Iris pigment epithelial cell (primary cell): ENCODE measurements at places on chromosomes 3 and 15.

DNA sequence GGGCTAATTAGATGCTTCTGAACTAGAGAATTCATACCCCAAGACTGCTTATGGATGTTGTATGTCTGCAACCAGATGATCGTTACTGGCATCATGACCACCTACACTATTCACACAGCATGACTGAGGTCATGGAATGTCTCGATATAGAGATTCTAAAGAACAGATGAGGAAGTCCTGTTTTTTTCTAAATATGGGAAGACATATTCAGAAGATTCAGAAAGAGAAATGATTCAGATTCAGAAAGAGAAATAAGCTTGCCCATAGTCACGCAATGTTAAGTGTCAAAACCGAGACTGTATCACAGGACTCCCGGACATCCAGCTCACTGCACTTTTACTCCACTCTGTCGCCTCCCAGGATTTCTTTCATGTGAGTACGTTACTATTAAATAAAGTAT lies 136.2 kb downstream of the TPRG1 start:
- no peak for DNase-seq

DNA sequence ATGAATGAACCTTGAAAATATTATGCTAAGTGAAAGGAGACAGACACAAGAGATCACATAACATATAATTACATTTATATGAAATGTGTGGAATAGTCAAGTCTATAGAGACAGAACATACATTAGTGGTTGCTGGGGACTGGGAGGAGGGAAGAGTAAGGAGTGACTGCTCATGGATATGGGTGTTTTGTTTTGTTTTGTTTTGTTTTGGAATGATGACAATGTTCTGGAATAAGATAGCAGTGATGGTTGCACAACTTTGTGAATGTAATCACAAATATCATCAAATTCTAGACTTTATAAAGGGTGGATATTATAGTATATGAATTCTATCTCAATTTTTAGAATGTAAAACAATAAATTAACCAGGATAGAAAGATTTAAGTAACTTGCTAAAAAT lies 57.4 kb upstream of the PHLDB2 start:
- DNase-seq = peak; percentile 52

GRCh38 chr15:80789796-80790195 lies 10.6 kb downstream of the CEMIP start:
- no peak for DNase-seq

GRCh38 chr3:113531826-113532697 lies at the start of gene SIDT1:
Gene SIDT1, plus strand, starts transcription at chr3:113532555. Its CDS starts 467 bp downstream, at chr3:113533022.
- peak; percentile 20 for DNase-seq

DNA sequence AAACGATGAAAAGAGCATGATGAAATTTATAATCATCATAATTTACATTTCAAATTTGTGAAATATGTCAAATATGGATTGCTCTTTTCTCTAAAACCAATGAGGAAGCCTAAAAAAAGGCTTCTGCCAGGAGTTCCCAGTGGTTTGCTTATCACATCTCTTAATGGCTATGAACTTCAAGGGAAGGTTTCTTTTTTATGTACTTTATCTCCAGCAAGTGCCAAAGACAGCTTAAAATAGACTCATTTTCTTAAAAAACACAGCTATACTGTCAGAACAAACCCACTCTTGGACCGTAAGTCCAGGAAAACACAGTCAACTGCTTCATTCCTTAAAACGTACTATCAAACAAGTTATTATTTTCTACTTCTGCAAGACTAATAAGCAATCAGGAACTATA lies 80.2 kb downstream of the DLG1 start:
- DNase-seq = no peak

DNA sequence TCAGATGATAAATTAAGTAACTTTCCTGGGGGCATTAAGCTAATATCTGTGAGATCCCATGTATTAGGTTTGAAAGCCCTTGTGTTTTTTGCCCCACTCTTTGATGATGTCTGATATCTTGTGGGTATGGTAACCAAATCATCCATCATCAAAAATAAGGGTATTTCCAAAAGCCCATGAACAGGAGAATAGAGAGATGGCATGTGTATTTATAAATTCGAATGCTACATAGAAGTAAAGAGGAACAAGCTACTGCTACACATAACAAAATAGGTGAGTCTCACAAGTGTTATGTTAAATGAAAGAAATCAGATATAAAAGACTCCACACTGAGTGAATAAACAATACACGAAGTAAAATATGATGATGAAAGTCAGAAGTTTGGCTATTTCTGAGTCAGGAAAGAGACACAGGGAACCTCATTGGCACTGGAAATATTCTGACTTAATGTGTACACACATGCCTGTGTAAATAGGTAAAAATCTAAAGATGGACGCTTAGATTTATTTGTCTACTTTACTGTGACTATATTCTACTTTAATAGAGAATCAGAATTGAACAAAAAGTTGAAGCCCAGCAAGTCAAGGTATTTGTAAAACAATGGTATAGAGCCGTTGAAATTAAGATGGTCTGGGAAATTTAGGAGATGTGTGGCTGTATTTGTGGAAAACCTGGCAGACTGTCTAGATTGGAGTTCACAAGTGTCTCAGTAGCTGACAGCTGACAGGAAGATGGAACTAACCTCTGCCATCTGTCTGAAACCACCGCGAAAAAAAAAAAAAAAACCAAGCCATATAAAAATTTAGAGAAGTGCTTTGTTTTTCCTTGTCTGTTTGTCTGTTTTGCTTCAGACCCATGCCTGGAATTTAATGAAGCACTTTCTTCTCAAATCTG lies 111.0 kb upstream of the TGFBR2 start:
- DNase-seq = no peak

DNA sequence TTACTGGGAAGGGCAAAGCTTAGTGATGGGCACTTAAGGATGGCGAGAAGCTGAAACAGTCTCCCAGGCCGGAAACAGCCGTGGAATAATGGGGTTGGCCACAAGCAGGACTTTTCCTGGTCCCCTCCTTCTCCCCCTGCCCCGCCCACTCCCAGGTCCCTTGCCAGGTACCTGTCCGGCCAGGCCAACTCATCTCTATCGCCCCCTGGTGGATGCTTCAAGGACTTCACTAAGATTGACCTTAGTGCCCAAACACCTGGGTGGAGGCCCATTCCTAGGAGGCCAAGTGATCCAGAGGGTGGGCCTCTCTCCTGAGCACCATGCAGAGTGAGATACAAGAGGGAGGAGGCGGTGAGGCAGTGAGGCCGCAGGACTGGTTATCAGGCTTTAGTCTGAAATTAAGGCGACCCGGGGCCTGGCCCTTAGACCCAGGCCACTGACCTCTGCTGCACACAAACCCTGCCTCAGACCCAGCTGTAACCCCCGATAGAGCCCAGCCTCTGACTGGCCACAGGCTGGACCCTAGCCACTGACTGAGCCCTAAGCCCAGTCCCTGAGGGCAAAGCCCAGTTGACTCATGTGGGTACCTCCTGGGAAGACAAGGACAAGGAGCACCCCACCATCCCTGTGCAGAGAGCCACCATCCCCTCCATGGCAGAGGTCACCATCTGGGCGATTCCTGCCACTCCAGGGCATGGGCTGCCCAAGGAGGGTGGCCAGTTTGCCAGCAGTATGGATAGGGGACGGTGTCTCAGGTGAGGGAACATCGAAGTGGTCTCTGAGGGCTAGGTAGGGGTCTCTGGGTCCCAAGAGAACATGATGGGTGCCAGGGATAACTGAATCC lies 37.6 kb downstream of the VIPR1 start:
- peak; percentile 8 for DNase-seq

DNA sequence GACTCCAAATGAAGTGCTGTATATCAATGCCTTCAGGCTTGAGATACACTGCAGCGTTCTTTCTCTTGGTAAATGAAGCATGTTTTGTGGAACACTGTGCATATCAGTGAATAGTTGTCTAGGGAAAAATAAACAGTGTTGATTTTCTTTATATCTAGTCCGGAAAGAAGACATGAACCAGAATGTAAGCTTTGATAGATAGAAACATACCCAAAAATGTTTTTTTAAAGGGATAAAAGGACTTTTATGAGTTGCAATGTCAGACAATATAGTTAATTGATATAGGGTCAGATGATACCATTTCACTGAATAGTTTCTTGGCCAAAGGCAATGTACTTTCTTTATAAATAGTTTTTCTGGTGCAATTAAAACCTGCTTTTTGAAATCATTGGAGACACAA lies 1037.8 kb downstream of the OTOL1 start:
- no peak for DNase-seq

DNA sequence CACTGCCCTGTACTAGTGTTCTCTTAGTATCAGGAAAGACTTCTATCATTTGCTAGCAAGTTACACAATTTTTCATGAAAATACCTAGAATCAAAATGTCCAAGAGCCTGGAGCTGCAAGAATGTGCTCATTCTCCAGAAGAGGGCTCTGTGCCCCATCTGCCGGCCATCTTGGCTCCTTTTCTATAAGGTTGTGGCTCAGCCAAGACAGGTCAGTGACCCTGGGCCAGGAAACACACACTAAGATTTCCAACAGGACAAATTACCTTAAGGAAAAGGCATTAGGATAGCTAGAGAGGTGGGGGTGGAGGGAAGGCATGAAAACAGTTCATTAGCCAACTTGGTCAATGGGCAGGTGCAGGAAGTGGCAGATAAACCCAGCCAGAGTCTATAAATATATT lies 20.7 kb downstream of the TIMP4 start:
- peak; percentile 45 for DNase-seq

GRCh38 chr3:9704347-9705322 lies 1.0 kb downstream of the CPNE9 start:
- DNase-seq = peak; percentile 20

GRCh38 chr3:150545419-150546225 lies 674 bp downstream of the SERP1 start:
- DNase-seq = no peak

- peak; percentile 76 for DNase-seq
Measured at GRCh38 chr3:129690406-129690805, 83.9 kb upstream of the PLXND1 start.

- DNase-seq = no peak
Measured at GRCh38 chr3:106635826-106636225, 741.4 kb upstream of the CCDC54 start.

DNA sequence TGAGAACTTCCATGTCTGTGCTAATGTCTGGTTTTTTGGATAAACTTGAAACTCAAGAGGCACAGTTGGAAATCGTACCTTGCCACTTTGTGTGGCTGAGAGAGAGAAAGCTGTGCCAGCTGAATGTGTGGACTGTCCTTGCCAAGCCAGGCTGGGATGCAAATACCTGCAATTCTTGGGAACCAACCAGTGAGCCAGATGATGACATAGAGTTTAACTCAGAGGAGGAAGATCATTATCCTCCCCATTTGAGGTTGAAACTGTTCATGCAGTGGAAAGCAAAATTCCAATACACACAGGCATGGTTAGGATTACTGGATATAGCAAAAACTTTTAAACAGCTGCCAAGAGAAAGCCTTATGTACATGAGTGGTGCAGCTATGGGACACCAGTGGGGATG lies 451.4 kb upstream of the NPAP1 start:
- no peak for DNase-seq

DNA sequence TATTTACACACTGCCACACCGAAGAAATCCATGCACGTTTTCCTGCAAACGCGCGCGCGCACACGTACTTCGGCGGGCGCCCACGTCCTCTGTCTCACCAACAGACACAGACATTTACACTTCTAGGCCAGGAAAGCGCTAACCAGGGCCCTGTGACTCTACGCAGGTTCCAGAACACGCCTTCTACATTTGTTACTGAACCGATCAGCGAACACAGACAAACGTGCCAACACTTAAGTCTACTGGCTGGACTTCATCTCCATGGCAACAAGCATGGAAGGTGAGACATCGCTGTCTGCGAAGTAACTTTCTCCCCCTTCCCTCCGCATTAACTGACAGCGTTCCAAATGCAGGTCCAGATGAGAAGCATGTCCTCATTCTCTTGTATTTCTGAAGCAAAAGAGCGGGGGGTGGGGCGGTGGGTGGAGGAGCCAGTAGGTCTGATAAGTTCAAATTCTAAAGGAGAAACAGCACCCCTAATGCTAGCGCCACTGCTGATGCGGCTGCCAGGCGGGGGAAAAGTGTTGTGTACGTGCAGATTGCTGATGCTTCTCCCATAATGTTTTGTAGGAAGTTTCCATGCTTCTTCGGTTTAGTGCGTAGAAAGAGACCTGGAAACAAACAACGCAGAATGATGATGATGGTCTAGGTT lies at the start of gene CTXN2:
TSS of gene CTXN2 (plus strand) at position 92 of the 652 bp plus-strand sequence. CDS start 9,636 bp downstream, outside the sequence.
- peak; percentile 10 for DNase-seq

DNA sequence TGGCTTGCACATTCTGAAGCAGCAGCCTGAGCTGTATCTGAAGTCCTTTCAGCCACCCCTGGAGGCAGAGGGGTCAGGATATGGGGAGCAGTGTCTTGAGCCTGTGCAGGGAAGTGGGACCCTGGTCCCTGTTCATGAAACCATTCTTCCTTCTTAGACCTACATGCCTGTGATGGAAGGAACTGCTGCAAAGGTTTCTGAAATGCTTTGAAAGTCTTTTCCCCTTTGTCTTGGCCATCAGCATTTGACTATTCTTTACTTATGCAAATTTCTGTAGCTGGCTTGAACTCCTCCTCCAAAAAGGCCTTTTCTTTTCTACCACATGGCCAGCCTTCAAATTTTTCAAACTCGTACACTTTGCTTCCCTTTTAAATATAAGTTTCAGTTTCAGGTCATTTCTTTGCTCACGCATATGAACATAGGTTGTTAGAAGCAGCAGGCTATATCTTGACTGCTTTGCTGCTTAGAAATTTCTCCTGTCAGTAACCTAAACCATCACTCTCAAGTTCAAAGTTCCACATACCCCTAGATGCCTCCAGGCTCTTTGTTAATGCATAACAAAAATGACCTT lies 62.3 kb downstream of the GALK2 start:
- no peak for DNase-seq

GRCh38 chr3:160473978-160474377 lies 24.4 kb upstream of the TRIM59 start:
- DNase-seq = peak; percentile 95

DNA sequence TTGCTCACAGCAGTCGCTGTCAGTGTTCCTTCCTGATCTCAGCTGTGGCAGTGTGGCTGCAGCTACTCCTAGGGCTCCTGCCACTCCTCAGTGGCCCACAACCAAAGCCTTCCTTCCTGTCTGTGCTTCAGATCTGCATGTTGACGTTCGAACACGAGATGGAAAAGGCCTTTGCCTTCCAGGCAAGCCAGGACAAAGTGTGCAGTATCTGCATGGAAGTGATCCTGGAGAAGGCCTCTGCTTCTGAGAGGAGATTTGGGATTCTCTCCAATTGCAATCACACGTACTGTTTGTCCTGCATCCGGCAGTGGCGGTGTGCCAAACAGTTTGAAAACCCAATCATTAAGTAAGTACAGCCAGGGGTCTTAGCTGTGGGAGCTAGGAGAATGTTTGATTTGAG lies 17.8 kb downstream of the MKRN2 start:
- no peak for DNase-seq

GRCh38 chr3:104323226-104323625 lies 1043.5 kb upstream of the ALCAM start:
- peak; percentile 4 for DNase-seq

- peak; percentile 78 for DNase-seq
Measured at GRCh38 chr3:38334142-38335055, 12.2 kb upstream of the XYLB start.
